ENCODE measurements at places on chromosomes 6 and 20.

- no peak overlapping the region for H3K27ac ChIP-seq
- no peak for DNase-seq
- no peak overlapping the region for H3K4me3 ChIP-seq
- H3K4me1 ChIP-seq = no peaks in the 10 kb centered on the region
- H3K36me3 ChIP-seq = no peaks in the 10 kb centered on the region
- H3K27me3 ChIP-seq = peaks cover 8% of the 10 kb centered on the region
Observed at GRCh38 chr6:57261926-57262325, 39.8 kb upstream of the RAB23 start.

- DNase-seq = no peak
- H3K27ac ChIP-seq = no peak overlapping the region
- no peaks in the 10 kb centered on the region for H3K4me1 ChIP-seq
- H3K36me3 ChIP-seq = no peaks in the 10 kb centered on the region
- H3K4me3 ChIP-seq = no peak overlapping the region
Observed at GRCh38 chr6:162373868-162374267, 353.7 kb downstream of the PRKN start.

DNA sequence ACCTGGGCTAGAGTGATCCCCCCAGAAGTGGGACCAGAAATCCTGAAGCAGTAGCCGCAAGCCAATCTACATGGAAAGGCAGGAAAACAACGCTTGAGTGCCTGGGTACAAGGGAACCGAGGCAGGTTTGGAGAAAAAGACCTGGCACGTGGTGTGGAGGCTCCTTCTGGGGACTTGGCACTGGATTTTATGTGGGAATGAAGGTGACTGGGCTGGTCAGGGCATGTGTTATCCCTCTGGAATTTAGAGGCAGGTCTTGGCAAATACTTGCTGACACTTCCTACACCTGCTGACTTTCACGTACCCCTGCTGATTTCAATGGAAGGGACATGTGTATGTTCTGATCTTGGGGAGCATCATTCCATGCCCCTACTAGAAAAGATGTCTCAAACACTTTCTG is 25.0 kb upstream of the FAM217A start:
- peaks cover 9% of the 10 kb centered on the region for H3K27me3 ChIP-seq
- no peak overlapping the region for H3K27ac ChIP-seq
- H3K4me1 ChIP-seq = no peaks in the 10 kb centered on the region
- no peak overlapping the region for H3K4me3 ChIP-seq

DNA sequence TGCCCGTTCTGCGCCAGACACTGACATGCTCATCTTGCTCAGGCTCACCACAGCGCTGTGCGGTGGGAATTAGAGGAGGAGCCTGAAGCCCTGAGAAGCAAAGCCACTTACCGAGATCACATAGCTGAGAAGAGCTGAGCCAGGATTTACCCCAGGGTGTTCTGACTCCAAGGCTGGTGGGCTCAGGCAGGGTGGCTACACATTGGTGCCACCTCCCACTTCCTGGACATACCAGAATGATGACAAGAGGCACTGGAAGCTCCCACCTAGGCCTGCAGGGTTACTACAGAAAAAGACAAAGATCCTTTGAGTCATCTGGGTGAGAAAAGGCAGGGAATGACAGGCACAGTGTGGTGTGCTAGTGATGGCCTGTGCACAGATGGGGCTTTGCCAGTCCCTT is 24.4 kb upstream of the FKBP1A start:
- peaks cover 11% of the 10 kb centered on the region for H3K4me1 ChIP-seq
- DNase-seq = no peak
- H3K4me3 ChIP-seq = no peak overlapping the region
- peaks cover 6% of the 10 kb centered on the region for H3K36me3 ChIP-seq

- no peaks in the 10 kb centered on the region for H3K27me3 ChIP-seq
- peaks cover 57% of the 10 kb centered on the region for H3K4me1 ChIP-seq
- DNase-seq = no peak
Observed at GRCh38 chr20:48791014-48791413, 36.8 kb downstream of the PREX1 start.

GRCh38 chr20:15302075-15302474 is 964.7 kb upstream of the FLRT3 start:
- no peak overlapping the region for H3K4me3 ChIP-seq
- H3K4me1 ChIP-seq = no peaks in the 10 kb centered on the region
- no peak for DNase-seq
- no peaks in the 10 kb centered on the region for H3K36me3 ChIP-seq

DNA sequence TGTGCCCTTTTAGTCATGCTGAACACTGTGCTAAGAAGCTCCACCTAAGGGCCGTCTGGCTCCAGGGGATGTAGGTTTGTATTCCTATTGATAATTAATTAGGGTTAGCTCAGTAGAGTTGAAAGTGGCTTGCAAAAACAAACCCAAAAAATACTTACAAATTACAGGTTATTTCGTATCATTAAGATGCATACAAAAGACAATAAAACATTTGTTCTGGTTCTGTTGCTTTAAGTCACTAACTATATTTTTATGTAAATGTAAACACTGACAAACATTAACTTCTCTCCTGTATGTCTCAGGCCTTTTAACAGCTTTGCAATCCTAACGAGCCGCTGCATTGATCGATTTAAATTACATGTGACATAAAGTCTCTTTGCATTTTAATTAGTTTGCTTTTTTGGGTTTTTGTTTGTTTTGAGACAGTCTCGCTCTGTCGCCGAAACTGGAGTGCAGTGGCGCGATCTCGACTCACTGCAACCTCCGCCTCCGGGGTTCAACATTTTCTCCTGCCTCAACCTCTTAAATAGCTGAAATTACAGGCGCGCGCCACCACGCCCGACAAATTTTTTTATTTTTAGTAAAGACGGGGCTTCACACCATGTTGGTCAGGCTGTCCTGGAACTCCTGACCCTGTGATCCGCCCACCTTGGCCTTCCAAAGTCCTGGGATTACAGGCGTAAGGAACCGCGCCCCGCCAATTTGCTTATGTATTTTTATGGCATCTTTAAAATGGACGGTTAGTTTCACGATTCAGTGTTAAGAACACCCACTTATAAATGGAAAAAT is 110.9 kb downstream of the HFE start:
- H3K4me1 ChIP-seq = peaks cover 42% of the 10 kb centered on the region
- H3K27me3 ChIP-seq = no peaks in the 10 kb centered on the region
- DNase-seq = peak; percentile 69
- H3K4me3 ChIP-seq = peak overlapping the region; percentile 87
- peaks cover 12% of the 10 kb centered on the region for H3K36me3 ChIP-seq

DNA sequence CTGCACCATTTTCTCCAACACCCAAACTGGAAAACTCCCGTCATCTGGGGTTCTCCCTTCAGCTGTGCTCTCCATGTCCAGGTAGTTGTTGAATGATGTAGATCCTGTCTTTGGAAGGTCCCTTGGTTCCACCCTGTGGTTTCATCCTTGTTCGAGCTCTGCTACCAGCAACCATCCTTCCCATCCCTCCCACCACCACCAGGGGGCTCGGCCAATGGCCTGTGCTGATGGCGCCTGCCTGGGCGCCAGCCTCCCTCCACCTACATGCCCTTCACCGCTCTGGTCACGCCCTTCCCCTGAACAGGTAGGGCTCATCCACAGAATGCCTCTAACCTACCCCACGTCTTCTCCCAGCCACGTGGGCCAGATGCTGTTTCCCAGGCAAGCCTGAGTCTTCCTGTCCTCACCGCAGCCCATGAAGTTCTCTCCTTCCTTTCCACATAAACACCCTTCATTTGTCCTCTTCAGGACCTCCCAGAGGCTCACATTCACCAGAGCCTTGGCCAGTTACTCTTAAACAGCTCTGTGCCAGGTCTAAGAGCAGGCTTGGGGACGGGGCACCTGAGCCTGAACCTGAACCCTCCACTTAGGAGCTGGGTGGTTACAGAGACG is 75.1 kb upstream of the DUSP22 start:
- peaks cover 2% of the 10 kb centered on the region for H3K27me3 ChIP-seq
- H3K4me1 ChIP-seq = peaks cover 28% of the 10 kb centered on the region
- peaks cover 7% of the 10 kb centered on the region for H3K36me3 ChIP-seq
- H3K4me3 ChIP-seq = no peak overlapping the region
- peak; percentile 47 for DNase-seq

GRCh38 chr20:58635279-58635665 is 15.8 kb upstream of the STX16 start:
- no peaks in the 10 kb centered on the region for H3K36me3 ChIP-seq
- H3K4me1 ChIP-seq = peaks cover 8% of the 10 kb centered on the region
- peak; percentile 15 for DNase-seq

GRCh38 chr6:90413396-90413795 is 116.8 kb upstream of the BACH2 start:
- H3K27ac ChIP-seq = peak overlapping the region; percentile 99
- DNase-seq = no peak
- H3K36me3 ChIP-seq = peaks cover 2% of the 10 kb centered on the region
- H3K4me1 ChIP-seq = peaks cover 40% of the 10 kb centered on the region

DNA sequence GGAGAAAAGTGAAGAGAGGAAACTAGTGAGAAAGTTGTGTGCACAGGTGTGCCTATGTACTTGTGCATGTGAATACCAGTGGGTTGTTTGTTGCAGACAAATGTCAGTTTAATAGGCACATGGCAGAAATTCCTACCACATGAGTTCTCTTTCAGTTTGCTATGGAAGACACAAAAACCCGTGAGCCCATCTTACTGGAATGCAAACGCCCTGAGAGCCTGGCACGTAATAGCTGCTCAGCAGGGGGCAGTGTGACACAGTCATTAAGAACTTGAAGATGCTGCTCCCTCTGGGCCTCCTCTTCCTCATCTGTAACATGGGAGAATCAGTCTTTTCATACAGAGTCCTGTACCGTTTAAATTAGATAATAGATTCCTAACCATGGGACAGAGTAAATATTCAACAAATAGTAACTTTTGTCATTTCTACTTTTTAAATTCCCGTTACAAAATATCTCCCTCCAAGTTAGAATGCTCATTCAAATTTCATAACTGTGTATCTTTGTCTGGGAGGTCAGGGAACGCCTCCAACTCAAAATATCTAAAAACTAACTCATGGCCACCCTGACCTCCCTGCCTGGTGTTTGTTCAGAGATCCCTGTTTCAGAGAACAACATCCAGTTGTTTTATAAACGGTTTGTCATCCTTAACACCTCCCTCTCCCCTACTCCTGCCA is 802.9 kb downstream of the MAFB start:
- H3K36me3 ChIP-seq = no peaks in the 10 kb centered on the region
- no peak overlapping the region for H3K27ac ChIP-seq
- H3K27me3 ChIP-seq = peaks cover 7% of the 10 kb centered on the region
- H3K4me3 ChIP-seq = no peak overlapping the region
- no peak for DNase-seq
- no peaks in the 10 kb centered on the region for H3K4me1 ChIP-seq

GRCh38 chr6:32176476-32177182 is 745 bp upstream of the AGPAT1 start:
- peak overlapping the region; percentile 98 for H3K27ac ChIP-seq
- H3K4me3 ChIP-seq = peak overlapping the region; percentile 97
- H3K36me3 ChIP-seq = peaks cover 18% of the 10 kb centered on the region
- no peaks in the 10 kb centered on the region for H3K27me3 ChIP-seq

DNA sequence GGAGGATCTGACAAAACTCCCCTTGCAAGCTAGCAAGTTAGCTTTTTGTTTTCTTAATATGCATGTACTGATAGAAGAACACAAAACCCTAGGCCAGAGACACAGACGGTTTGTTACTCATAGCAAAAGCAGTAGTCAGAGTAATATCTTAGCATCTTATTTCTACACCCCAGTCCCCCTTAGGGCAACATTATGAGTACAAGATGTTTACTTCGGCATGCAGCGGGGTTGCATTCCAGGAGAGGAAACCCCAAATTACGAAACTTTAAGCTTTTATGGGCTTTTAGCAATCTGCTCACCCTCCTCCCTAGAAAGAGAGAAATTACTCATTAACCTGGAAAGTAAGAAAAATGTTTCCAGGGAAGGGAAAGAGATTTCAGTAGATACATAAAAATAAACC is 1286.9 kb downstream of the EPHA7 start:
- H3K36me3 ChIP-seq = no peaks in the 10 kb centered on the region
- H3K27ac ChIP-seq = no peak overlapping the region
- no peaks in the 10 kb centered on the region for H3K4me1 ChIP-seq
- no peaks in the 10 kb centered on the region for H3K27me3 ChIP-seq

GRCh38 chr20:36472637-36473090 is 68.7 kb upstream of the MYL9 start:
- H3K27me3 ChIP-seq = no peaks in the 10 kb centered on the region
- peak; percentile 64 for DNase-seq
- peaks cover 36% of the 10 kb centered on the region for H3K4me1 ChIP-seq
- peak overlapping the region; percentile 89 for H3K27ac ChIP-seq
- H3K36me3 ChIP-seq = no peaks in the 10 kb centered on the region
- H3K4me3 ChIP-seq = peak overlapping the region; percentile 80

DNA sequence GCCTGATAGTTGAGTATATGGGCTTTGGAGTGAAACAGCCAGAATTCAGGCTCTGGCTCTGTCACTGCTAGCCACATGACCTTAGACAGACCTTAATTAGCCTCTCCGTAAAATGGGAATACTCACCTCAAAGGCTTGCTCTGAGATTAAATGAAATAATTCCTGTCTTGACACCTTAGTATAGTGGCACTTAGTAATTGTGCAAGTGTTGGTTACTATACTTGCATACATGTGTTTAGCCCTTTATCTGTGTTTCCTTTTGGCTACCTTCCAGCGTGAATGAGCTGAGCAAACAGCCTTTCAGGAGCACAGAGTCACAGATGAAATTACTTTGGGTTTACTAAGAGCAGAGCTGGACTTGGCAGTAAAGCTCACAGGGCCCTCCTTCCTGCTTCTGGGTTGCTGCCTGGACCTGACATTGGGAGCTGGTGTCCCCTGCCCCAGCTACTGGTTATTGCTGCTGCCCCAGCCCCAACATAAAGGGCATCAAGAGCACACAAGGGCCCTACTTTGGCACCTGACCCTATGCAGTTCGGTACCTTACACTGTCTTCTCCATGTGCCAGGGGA is 32.8 kb downstream of the CD164 start:
- H3K4me3 ChIP-seq = no peak overlapping the region
- no peaks in the 10 kb centered on the region for H3K27me3 ChIP-seq
- H3K36me3 ChIP-seq = peaks cover 30% of the 10 kb centered on the region
- H3K27ac ChIP-seq = no peak overlapping the region
- H3K4me1 ChIP-seq = peaks cover 12% of the 10 kb centered on the region
- DNase-seq = no peak

GRCh38 chr6:106533054-106533453 is 96.2 kb downstream of the RTN4IP1 start:
- H3K27me3 ChIP-seq = no peaks in the 10 kb centered on the region
- H3K4me1 ChIP-seq = peaks cover 38% of the 10 kb centered on the region
- peak overlapping the region; percentile 6 for H3K27ac ChIP-seq
- H3K36me3 ChIP-seq = peaks cover 66% of the 10 kb centered on the region
- no peak for DNase-seq

Data from activated naive CD8-positive, alpha-beta T cell treated with anti-CD3 and anti-CD28 coated beads, Interleukin-2, amount 10 ng/mL, durations not matched to agents 7 days and 5 days (primary cell).